RWPE1 (cell line): ENCODE measurements at places on chromosomes 12 and 14.
A peak's percentile ranks its signal among the peaks of the same experiment; 100 is the strongest.

DNA sequence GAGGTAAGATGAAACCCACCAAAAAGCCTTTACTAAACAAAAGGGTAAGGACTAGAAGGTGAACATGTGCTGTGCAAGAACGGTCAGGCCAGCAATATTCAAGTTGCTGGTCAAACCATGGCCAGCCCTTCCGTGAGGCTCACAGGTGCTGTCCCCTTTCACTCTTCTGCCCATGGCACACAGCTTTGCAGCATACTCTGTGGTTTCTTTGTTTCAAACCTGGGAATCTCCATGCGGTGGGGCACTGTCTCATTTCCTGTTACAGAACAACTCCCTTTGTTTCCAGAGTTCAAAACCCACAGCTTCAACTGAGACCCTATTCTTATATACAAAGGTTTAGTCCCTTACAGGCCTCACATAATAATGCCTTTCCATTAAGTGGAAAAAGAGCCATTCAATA is 1.7 kb upstream of the OVCH1 start:
- DNase-seq = no peak

DNA sequence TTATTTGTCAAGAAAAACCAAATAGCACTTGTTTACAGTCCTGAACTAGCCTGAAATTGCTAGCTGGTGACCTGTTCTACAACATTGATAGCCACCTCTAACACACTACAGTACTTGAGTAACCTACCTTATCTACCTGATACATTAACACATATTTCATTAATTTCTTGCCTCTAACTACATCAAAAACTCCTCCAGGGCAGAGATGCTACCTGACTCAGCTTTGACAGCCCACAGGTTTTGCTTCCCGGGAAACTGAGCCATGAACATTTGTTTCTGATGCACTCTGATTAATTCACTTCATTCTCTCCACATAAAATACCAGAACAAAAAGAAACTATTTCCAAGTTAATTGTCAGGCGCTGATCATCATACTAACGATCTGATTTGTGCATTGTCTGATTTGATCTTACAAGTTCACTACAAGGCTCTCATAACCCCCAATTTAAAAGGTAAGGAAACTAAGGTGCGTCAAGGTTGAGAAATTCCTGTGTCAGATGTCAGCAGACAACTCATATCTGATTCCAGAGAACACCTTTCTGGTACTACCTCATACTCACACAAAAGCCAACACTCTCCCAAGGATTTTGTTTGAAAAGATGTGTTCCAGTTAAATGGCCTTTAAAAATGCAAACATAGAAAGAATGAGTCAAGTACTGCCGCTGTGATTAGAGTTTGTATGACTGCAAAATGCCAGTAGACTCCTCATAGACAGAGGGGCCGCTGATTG is 768.7 kb downstream of the BCL11B start:
- peak; percentile 17 for DNase-seq

GRCh38 chr12:127013197-127013596 is 1253.8 kb upstream of the TMEM132C start:
- DNase-seq = no peak

DNA sequence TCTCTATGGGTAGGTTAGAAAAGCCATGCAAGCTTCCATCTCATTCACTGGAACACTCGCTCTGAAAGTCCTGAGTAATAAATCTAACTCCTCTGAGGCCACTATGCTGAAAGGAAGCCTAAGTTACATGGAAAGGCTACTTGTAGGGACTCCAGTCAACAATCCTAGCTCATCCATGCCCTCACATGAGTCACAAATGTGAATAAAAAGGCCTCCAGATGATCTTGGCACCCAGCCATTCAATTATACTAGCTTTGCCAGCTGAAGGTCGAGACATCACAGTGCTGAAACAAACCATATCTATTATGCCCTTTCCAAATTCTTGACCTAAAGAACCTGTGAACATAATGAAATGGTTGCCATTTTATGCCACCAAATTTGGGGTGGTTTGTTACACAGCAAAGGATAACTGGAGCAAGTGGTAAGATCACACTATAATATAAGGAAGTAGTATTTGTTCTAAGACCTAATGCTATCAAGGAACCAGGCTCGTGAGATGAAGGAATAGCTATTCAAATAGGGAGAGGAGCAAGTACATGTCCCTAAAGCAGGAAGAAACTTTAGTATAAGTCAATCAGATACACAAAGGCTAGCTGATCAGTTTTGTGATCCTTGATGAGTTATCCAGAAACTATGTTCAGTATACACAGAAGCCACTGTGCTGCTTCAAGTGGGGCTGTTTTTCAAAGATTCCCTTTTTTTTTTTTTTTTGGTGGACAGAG is 142.1 kb downstream of the MED13L start:
- DNase-seq = peak; percentile 68

DNA sequence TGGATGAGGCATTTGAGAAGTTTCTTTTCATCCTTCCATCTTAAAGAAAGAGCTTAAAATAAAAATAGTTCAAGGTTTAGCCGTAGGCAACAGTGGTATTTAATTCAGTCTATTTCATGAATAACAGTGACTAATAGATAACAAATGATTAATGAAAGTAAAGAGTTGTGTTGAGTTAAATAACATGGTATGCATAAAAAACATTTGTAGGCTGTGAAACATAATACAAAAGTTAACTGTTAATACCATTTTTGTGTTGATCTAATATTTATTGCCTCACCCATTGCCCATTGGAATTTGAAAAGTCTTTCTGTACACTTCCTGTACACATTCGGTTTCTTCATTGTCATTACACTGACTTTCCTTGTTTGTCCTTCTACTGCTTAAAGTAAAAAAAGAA is 108.6 kb upstream of the PDE3A start:
- DNase-seq = no peak

DNA sequence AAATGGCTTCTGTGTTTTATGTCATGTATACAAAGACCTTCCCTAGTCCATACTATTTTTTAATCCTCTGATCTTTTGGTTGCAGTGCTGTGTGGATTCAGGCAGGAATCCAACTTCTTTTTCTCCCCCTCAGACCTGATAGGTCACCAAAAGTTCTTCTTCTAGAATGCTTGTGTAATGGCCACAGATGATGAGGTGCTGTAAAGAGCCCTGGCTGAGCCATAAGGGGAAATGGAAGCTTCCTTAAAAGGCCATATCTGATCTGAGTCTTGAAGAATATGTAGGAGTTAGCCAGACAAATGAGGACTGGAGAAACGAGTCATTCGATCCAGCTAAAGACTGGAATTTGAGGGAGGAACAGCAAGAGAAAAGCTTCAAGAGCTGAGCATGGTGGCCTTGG is 353.9 kb downstream of the PCNX1 start:
- no peak for DNase-seq

DNA sequence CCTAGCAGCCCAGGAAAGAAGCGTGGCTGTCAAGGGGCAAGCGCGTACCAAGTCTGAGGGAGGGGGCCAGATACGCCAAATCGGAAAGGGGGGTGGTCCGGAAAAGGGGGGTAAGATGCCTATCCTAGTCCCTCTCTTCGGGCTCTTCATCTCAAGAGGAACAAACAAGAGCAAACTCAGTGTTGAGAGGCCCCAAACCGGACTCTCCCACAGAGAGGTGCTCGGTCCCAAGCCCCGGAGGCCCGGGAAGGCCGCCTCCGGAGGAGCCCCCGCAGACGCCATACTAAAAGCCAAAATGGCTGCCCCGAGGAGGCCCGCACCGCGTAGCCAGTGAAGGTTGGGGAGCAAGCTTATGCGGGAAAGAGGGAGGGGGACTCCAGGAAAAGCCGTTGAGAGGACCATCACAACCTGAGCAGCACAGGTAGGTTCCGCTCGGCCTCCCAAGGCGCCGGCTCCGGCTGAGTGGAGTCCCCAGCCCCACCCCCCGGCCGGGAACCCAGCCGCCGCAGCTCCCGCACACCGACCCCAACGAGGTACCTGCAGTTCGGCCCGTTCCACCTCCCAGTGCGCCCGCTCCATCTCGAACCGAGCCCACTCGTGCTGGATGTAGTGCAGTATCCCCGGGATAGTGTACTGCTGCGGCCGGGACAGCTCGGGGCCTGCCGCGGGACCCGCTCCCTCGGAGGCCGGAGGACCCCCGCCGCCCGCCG is at the start of gene AP4S1:
AP4S1 (plus strand) TSS at position 283 of the 710 bp plus-strand sequence. CDS start 40,548 bp downstream, outside the sequence.
- peak; percentile 26 for DNase-seq

GRCh38 chr14:75230140-75230792 is 48.4 kb upstream of the FOS start:
- DNase-seq = peak; percentile 66

- peak; percentile 81 for DNase-seq
Observed at GRCh38 chr12:607541-608001, 55.7 kb downstream of the NINJ2 start.

GRCh38 chr12:119544765-119545625 is 48.6 kb upstream of the TMEM233 start:
- peak; percentile 84 for DNase-seq

- no peak for DNase-seq
Observed at GRCh38 chr12:63450816-63451215, 217.5 kb downstream of the DPY19L2 start.

DNA sequence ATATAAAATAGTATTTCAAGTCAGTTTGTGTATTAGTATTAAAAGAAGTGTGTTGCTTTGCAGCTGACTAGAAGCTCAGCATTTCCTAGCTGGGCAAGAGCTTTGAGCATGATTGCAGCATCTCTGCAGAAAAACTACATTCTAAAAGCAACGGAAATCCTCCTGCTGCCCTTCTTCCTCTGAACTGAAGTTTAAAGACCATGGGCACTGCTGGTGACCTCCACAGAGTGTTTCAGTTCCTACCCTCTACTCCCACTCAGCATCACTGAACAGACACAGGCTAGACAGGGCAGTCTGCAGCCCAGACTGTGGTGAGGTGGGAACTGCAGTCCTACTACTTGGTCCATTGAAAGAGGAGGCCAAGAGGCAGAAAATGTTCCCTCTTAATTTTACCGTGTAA is 59.0 kb downstream of the FAR2 start:
- no peak for DNase-seq

GRCh38 chr14:48670939-48671338 is 915.2 kb downstream of the RPS29 start:
- DNase-seq = no peak

DNA sequence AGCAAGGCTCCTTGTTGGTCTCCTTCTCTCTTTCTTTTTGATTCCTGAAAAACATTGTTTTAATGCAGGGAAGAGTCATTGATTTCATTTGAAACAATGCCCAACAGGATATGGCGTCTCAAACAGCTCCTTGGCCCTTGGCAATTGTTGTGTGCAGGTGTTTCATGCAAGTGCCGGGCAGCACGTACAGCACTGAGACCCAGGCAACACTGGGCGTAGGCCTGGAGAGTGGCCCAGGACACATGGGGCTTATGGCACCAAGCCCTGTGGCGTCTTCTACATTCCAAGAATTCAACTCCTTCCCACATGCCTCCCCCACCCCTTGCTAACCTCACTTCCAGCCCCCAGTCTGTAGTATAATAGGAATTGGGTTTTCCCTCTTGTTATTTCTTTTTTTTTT is 230.4 kb downstream of the SPTSSA start:
- DNase-seq = no peak

- DNase-seq = no peak
Observed at GRCh38 chr14:94562022-94562421, 780 bp downstream of the SERPINA4 start.

DNA sequence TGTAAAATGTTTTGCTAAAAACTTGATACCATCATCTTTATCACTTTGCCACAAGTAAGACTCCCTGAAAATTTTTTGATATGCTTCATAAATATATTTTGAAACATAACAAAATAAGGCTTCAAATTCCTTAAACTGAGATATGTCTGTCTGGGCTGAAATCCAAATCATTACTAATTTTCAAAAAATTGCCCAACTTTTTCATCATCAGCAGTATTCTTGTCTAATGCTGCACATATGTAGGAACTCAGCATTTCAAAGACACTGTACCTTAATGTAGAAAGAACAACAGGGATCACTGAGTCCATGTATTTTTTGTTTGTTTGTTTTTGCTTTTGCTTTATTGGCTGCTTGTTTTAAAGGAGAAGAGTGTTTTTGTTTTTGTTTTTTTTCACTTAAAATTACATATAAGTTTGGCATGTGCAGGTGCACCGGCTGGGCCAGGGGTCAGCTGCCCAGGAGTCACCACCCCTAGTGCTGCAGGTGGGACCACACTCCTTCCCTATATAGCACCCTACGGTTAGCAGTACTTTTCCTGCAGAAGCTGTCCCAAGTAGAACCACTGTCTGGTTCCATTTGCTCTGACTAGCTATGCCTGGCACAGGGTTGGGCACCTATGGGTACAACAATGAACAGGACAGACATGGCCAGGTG is 231.2 kb downstream of the PIK3C2G start:
- DNase-seq = no peak

DNA sequence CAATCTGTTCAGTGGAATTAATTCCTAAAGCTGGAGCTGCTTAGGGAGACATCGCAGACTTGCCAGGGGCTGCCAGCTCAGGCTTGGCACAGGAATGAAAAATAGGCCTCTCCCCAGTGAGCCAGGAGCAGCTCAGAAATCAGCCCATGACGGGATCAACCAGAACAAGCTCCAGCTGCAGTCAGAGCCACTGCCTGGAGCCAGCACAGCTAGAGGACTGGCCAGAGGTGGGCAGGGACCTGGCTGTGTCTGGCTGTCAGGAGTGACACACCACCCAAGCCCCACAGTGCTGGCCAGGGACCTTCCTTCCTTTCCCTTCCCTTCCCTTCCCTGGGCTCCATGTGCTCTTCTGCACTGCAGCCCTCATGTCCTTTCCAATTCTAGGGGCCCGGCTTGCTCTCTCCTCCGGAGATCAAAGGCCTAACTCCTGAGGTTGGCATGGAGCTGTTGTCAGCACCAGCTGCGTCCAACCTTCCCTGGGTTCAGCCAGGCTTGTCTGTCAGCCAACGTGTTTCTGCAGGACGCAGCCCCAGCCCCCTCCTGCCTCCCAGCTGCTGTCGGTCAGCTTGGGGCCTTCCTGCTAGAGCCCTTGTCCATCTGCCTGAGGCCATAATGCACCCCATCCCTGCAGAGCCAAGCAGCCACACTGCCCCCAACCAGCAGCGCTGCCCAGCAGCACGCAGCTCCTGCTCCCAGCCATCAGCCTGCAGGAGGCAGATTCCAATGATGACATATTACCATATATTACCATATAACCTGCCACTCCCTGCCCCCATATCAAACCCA is 149.3 kb downstream of the CALM1 start:
- no peak for DNase-seq

DNA sequence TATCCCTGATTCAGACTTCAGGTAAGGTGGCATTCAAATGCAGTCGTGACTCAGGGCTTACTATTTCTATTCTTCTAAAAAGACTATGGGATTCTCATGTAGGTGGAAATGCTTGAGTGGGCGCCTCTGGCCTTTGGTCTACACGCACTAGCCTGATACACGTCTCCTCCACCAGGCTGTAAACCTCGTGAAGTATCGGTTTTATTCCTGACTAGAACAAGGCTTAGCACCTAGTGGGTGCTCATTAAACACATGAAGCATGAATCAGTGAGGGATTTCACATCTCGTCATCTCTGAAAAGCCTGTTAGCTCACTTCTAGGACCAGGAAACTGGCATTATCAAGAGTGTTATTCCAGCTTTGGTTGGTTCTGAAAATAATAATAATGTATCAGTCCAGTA is 17.7 kb upstream of the HNF1A start:
- no peak for DNase-seq

- no peak for DNase-seq
Observed at GRCh38 chr14:69877492-69877891, 1.7 kb upstream of the SMOC1 start.
